SW 1271 (cell line): ENCODE measurements at places on chromosomes 16 and 17.

DNA sequence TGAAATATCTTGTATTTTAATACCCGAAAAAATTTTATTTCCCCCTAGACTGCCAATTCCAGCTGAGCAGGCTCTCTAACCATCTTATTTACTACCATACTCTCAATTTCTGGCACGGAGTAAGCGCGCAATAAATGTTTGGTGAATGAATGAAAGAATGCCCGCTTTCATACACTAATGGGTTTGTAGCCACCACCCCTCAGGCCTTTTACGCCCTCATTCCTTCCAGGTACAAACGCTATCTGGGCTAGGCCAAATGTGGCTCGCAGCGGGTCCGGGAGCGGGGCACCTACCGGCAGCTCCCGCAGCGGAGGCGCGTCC lies 536 bp upstream of the PLD2 start:
- no peak for DNase-seq

DNA sequence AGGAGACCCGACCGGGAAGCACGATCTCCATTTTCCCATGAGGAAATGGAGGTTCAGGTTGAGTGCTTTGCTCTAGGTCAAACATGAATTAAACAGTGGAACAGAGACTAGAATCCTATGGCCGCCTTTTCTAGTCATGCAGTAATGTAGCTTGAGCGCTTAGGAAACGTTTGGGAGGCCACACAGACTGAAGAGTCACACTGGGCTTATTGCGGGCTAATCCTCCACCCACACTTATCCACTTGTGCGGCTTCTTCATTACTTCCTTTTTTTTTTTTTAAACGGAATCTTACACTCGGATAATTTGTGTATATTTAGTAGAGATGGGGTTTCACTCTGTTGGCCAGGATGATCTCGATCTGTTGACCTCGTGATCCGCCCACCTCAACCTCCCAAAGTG lies 26.0 kb downstream of the CACNG3 start:
- DNase-seq: no peak

DNA sequence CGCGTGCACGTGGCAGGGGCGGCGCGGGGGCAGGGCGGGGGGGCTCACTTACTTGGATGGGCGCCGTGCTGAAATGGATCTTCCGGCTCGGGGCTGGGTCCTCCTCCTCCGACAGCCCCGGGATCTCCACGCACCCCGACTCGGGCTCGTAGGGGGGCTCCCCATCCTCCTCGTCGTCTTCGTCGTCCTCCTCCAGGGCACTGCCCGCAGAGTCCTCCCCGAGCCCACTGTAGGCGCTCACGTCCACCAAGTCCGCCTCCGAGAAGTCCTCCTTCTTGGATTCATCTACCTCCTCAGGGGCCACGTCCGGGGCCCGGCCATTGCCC lies 1.4 kb downstream of the PPP1R9B start:
- DNase-seq: no peak

DNA sequence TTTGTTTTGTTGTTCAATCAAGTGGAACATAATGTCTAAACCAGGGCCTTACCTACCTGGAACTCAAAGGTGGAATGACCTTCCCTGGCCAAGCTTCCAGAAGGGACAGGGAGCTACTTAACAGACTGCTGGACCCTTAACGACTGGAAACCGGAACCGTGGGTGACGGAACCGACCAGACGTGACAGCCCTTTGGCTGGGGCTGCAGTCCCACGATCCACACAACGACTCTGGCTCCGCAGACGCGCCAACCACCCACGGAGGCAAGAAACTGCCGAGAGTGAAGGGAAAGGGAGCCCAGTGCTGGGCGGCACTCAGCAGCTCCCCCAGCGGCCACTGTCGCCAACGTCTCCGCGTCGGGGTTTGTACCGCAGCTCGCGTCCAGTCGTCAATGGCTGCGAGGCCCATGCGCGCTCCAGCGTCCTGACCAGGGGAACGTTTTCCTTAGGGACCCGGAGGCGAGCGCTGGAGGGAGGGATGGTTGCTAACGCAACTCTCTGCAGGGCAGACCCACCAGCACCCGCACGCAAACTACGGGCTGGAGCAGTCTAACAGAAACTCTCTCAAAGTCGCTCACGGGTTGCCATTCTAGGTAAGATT lies 5.5 kb upstream of the KIF22 start:
- no peak for DNase-seq

DNA sequence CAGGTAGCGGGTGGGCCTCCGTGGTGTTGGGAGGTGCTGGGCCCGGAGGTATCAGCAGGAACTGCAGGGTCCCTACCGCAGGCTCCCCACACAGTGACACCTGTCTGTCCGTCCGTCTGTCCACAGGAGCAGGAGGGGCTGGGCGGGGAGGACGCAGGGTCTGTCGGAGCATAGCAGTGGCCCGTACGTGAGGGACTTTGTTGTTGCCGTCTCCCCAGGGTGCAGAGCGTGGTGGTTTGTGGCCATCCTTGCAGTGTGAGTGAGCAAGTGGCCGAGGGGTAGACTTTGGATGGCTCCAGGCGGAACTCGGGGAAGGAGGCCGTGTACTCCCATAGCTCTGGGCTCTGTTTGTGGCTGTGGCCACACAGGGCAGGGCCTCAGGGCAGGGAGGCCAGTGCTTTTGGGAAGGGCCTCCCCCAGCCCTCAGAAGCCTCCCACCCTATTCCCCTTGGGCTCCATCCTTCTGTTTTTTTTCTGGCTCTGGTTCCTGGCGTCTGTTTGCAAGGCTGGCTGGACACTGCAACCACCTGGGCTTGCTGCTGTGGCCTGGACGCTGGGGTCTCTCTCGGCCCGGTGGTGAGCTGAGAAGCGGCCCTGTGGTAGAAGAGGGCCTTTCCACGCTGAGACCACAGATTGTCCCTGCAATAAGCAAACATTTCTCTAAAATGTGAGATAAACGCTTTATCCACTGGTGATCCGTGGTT lies 41.0 kb upstream of the ZNF750 start:
- no peak for DNase-seq

DNA sequence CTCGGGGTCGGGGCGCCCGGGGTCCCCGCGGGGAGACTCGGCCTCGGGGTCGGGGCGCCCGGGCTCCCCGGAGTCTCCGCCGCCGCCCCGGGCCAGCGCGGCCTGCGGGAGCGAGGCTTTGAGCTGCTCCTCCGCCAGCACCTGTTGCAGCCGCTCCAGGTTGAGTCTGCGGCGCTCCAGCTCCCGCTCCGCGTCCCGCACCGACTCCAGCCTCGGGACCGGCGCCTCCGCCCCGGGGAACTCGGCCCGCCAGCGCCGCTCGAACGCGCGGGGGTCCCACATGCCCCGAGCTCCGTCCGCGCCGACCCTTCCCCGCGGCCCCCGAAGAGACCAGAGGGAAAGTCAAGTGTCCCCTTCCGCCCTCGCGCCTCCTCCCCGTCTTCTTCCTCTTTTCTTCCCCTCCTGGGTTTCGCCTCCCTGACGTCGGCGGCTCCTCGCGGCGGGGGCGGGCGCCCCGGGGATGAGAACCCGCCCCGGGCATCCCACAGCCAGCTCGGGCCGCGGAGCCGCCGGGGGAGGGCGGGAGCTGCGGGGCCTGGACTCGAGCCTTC lies 40.8 kb upstream of the BHLHA9 start:
- DNase-seq: peak; percentile 13

DNA sequence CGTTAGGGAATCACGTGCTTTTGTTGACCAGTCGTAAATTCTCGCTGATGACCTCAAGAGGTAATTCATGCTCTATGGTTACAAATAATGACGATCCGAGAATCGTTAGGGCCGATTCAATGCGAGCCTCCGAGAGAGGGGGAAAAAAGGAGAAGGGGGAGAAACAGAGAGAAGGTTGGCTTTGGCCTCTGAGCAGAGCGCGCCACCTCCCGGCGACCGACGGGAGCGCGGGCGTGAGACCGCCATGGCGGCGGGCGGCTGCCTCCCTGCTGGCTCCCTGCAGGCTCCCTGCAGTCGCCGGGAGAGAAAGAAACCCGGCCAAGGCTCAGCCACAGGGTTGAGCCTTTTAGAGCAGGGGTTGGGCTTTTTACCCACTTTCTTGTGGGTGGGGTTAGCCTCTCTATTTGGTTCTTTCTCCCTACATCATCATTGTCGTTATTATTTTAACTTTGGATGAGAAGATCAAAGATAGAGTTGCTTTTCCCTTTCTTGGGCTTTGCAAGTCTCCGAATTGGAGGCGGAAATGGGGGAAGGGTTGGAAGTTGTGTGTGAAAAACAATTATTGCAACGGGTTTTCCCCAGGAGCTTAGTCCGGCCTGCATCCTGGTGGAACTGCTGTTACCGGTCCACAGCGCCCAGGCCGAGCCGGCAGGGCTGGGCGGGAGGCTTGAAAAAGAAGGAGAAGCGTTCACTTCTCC lies 410 bp upstream of the HOXB5 start:
- peak; percentile 73 for DNase-seq

GRCh38 chr17:57864273-57864672 lies 14.4 kb upstream of the MRPS23 start:
- no peak for DNase-seq

DNA sequence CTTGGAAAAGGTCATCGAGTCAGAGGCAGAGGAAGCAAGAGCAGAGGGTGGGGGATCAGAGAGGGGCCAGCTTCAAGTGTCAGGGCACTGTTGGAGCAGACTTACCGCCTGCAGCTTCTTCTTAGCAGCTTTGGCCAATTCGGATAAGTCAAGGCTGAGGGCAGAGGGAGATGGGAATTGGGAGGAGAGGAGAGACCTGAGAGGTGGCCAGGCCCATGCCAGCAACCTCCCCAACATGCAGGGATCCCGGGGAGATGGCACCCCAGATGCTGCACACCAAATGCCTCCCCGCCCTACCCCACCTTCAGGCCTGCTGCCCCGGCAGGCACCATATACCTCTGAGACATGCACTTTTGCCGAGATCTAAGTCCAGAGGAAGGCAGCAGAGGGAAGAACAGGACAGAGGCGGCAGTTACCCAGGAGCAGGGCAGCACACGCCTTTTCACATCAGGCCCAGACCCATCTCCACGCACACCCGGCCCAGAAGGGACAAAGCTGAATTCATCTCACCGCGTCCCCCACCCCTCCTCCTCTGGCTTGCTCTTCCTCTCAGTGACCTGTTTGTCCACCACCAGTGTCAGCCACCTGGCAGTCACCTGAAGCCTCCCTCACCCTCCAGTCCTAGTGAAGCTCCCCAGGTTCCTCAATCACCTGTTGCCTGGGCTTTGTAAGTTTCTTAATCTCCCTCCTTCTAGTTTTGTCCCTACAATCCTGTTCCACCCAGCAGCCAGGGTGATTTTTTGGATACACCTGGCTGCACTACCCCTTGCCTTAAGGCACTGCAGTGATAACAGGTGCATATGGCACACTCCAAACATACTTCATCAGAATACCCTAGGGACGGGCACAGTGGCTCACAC lies 10.4 kb downstream of the TP53I13 start:
- no peak for DNase-seq

DNA sequence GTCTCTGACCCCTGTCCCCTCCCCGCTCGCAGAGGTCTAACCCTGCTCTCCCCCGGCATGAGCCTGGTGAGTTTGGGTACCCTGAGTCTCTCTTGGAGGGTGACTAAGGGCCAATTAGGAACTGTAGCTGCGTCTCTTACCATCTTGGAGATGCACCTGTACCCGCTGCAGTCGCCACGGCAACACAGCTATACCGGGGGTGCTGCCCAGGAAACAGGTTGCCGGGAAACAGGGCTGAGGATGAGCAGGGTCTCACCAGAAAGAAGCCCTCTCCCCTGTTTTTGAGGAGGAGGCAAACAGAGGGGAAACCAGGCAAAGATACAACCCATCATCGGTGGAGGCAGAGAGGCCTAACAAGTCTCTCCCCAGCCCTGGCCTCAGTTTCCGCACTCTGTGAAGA lies 140.2 kb downstream of the TMEM132E start:
- DNase-seq: no peak

DNA sequence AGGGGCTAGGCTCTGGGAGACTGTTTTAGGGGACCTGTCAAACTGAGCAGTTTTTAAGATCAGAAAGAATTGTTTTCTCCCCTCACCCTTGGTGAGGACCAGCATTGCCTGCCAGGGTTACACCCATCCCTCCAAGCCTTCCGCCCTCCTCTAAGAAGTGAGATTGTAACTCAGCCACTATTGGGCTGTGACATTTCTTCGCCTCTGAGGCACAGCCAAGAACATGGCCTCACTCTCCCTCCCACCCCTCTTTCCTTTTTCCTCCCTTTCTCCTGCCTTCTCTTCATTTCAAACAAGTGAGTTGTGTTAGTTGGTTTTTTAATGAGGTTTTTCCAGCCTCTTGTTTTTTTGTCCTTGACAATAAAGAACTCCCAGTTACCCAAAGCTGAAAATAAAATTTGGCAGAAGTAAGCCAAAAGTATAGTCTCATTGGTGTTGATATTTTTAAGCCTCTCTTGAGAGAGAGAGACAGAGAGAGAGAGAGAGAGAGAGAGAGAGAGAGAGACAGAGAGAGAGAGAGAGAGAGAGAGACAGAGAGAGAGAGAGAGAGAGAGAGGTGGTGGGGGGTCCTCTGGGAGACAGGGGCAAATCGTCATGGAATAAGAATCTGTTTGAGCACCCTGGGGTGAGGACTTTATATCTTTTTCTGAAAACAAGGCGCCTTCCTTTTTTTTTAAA lies 77.2 kb upstream of the TBX2 start:
- no peak for DNase-seq

- no peak for DNase-seq
Measured at GRCh38 chr17:19755392-19755791, 7.3 kb upstream of the ALDH3A1 start.

DNA sequence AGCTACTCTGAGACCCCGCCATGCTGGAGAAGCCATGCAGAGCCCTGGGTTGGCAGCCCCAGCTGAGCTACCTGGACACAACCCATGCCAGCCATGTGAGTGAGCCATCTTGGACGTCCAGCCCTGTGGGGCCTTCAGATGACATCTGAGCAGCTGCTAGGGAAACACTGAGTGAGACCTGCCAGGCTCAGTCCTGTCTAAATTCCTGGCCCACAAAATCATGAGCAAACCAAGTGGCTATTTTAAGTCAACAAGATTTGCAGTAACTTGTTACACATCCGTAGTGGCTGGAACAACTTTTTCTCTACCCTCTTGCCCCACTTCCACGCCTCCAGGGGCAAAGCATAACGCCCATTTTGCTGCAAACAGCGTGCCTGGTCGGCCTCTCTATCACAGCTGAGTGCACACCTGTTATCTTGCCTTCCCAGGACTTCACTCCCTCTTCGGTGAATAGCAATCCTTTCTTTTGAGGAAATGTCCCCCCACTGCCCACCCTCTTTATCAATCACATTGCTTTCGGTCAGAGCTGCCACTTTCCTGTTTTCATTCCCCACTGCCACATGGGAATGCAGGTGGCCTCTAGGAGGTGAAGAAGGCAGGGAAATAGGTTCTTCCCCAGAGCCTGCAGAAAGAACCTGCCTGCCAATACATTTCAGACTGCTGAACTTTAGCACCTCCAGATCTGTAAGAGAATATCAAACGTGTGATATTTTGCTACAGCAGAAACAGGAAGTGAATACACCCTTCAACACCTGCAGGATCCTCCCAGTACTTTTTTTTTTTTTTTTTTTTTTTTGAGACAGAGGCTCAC lies 7.4 kb upstream of the SCIMP start:
- DNase-seq: no peak

- no peak for DNase-seq
Measured at GRCh38 chr16:8486985-8487384, 103.3 kb downstream of the TMEM114 start.

GRCh38 chr16:13305019-13305755 lies 403.8 kb downstream of the SHISA9 start:
- DNase-seq: peak; percentile 1

- DNase-seq: no peak
Measured at GRCh38 chr17:80316927-80317705, 56.5 kb downstream of the RNF213 start.
